ENCODE measurements at places on chromosomes 3 and 15. TPM values are rescaled to one million over a fixed set of nuclear protein-coding genes. Genes with fewer than 3 reads are reported as not detected.

ANKRD63 gene
- 1.6 TPM for total RNA-seq

C3orf22 gene
- total RNA-seq, result 0.54 TPM

THRB gene
- 29.7 TPM for total RNA-seq

DNA sequence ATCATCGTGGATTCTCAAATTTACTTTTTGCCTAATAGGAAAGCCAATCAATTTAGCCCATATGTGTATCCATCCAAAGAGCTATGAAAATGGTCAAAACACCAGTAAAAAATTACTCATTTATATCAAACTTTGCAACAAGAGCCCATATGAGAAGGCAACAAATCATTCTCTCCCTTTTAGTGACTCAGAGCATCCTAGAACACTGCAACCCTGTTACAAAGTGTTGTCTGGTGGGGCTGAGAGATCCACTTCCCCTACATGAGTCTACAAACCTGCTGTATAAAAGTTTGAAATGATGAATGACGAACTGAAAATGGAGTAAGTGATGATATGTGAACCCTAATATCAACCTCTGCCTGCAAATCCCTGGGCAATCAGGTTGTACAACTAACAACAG is 23.3 kb downstream of the PDZRN3 start:
- no peak for DNase-seq
- no peaks in the 10 kb centered on the region for H3K36me3 ChIP-seq
- H3K27me3 ChIP-seq, result no peaks in the 10 kb centered on the region
- no peak overlapping the region for H3K4me3 ChIP-seq

DNA sequence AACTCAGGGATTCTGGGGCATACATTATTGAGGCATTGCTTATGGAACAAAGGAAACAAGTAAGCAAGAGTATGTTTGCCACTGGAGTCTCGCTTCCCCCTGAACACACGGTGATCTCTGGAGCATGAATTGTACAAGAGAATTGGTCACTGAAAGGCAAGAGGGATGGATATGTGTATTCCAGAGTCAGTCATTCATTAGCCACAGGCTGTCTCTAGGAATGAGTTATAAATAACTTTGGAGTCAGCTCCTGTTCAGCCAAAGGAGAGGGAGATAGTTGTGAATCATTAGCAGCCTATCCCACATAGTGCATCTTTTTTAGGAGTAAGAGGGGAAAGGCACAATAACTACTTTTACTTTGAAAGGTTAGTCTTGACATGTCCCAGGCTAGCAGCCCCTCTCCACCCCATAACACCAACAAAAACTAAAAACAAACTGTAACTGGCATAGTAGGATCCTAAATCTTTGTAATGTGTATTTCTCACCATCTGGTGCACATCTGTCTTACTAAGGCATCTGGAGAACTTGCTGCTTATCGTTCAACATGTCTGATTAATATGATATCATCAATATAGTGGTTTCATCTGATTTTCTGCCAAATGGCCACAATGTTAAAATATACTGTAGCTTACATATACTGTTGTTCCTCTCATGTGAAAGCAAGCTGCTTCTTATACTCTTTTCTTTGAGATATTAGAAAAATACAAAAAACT is 462.2 kb downstream of the GRM7 start:
- no peaks in the 10 kb centered on the region for H3K27me3 ChIP-seq
- H3K4me1 ChIP-seq, result no peaks in the 10 kb centered on the region

DNA sequence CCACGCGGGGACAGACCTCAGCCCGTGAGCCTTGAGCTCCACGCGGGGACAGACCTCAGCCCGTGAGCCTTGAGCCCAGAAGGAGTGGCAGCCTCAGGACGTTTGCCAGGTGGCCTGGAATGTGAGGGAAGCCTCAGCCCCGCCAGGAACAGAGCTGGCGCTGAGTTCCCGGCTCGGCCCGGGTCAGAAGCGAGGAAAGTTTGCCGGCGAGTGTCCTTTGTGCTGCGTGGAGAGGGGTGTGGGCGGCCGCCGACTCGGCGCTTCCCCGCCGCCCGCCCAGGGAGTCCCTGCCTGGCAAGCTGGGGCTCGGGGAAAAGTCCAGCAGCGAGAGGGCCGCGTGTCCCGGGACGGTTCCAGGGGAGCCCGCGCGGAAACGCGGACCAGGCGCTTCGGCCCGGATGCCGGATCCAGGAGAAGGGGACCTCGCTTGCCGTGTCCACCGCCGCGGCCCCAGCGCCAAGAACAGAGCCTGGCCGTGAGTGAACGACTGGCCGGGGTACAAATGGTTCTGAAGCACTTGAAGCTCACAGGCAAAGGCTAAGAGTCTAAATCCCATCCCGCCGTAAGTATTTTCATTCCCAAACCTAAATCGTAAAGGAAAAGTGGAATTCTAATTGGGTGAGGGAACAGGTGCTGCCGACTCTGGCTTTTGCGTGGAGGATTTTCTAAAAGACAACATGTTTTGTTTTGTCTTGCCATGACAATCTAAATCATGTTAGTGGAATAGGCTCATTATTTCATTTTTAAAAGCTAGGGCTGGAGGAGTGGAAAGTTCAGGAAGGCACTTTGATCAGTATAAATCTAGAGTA is 1.7 kb downstream of the LRRN1 start:
- peaks cover 63% of the 10 kb centered on the region for H3K27me3 ChIP-seq
- H3K36me3 ChIP-seq, result no peaks in the 10 kb centered on the region
- peak overlapping the region; percentile 57 for H3K4me3 ChIP-seq

DNA sequence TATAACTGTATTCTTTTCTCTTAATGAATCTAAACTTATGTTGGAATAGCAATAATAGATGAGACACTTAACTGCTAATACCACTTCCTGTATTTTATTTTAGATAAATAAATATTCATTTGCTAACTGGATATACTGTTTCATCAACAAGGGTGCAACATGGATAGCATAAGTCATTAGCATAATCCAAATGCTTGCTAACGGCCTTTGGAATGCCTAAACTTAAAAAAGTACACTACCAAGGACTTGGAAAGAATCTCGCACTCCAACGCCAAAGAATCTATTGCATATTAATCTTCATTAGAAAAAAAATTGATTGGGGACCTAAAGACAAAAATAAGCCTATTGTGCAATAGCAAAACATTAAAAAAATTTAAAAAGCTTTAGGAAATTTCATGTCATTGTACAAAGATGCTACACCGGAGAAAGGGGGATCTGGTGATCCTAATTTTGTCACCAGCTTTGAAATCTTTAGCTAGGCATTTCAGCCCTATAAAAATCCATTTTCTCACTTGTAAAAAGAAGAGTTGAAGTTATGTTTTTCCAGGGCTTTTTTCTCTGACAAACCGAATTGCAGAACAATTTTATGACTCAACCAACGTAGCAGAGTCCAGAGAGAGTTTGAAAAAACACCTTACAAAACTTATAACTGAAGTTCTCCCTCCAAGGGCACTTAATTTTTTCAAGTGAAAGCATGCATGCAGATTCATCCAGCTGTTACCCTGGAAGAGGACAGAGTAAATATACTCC is 4.1 kb downstream of the VGLL3 start:
- H3K27me3 ChIP-seq, result no peaks in the 10 kb centered on the region
- no peaks in the 10 kb centered on the region for H3K4me1 ChIP-seq
- DNase-seq, result no peak
- no peaks in the 10 kb centered on the region for H3K36me3 ChIP-seq
- peak overlapping the region; percentile 81 for H3K4me3 ChIP-seq
- H3K27ac ChIP-seq, result peak overlapping the region; percentile 69

- H3K36me3 ChIP-seq, result no peaks in the 10 kb centered on the region
- H3K27me3 ChIP-seq, result no peaks in the 10 kb centered on the region
- H3K4me1 ChIP-seq, result no peaks in the 10 kb centered on the region
- peak overlapping the region; percentile 79 for H3K4me3 ChIP-seq
- H3K27ac ChIP-seq, result no peak overlapping the region
Observed at GRCh38 chr15:39918688-39919385, 1.2 kb downstream of the GPR176 start.

DNA sequence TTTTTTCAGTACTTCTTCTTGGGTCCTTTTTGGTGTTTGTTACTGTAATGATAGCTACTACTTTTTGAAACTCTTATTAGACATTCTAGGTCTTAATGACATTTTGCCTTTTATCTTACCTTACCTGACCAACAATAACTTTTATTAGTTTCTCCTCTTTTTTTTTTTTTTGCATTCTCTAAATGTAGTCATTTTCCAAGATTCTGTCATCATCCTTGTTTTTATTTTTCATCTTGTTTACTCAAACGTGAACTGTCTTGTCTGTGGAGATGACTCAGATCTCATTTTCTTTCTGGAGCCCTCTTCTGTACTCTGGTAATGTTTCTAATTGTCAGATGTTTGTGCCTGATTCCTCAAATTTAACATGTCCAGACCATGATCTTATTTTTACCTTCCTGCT is 2.9 kb downstream of the ABHD5 start:
- no peak overlapping the region for H3K27ac ChIP-seq
- no peaks in the 10 kb centered on the region for H3K27me3 ChIP-seq
- H3K4me3 ChIP-seq, result no peak overlapping the region
- DNase-seq, result no peak
- H3K4me1 ChIP-seq, result no peaks in the 10 kb centered on the region

- DNase-seq, result no peak
- H3K27ac ChIP-seq, result no peak overlapping the region
- no peak overlapping the region for H3K4me3 ChIP-seq
Observed at GRCh38 chr15:79322945-79323344, 12.0 kb downstream of the TMED3 start.

DNA sequence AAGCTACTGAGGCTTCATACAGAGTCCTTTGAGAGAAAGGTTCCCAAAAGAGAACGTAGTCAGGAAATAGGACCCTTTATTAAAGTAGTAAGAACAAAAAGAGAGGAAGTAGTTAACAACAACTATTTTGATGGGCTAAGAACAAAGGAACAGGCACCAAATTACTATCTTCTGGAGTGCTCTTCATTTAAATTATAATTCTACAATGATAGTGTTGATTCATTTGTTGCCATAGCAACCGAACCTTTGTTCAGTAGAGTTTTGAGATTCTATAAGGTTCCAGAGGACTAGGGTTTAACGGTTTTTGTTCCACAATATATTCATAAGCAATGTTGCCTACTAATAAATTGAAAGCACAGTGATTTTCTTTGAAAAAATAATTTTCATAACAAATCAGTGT is 78.8 kb downstream of the CMSS1 start:
- H3K36me3 ChIP-seq, result no peaks in the 10 kb centered on the region
- no peaks in the 10 kb centered on the region for H3K4me1 ChIP-seq
- H3K27ac ChIP-seq, result no peak overlapping the region
- no peak overlapping the region for H3K4me3 ChIP-seq

Measured in sigmoid colon (tissue), 7 donors.